OCI-M1 (cell line): ENCODE measurements at places on chromosomes 2 and 18.

DNA sequence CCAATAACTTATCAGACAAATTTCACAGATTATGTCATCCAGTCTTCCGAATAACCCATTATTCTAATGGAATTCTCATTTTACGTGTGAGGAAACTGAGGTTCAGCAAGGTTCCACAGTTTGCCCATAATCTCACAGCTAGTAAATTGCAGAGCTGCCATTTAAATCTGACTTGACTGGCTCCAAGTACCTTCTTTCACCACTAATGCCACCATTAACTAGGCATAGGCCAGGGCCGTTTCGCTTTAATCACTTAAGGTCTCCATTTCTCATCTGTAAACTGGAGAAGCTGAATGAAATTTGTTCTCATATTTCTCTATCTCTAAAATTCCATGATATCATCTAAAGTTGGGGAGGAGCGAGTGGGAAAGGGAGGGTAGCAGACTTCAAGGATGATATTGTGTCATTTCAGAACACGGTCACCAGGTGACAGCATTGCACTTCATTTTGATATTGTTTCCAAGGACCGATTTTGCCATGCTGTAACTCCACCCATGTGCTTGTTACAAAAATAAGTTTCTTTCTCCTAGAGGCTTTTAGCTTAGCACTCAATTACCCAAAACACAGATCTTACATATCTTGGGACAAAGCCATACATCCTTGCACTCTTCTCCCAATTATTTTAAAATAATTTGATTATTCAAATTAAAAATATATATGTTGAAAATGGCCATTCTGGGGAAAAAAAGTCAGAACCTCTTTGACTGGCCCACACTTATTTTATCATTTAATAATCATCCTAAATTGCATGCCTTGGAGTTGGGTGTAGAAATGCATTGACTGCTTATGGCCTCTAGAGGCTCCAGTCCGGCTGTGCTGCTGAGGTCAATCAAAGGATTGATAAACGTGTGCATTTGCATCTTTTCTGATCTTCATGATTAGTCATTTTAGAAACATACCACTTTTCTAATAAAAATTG lies 123.8 kb downstream of the AKAIN1 start:
- DNase-seq: peak; percentile 63

DNA sequence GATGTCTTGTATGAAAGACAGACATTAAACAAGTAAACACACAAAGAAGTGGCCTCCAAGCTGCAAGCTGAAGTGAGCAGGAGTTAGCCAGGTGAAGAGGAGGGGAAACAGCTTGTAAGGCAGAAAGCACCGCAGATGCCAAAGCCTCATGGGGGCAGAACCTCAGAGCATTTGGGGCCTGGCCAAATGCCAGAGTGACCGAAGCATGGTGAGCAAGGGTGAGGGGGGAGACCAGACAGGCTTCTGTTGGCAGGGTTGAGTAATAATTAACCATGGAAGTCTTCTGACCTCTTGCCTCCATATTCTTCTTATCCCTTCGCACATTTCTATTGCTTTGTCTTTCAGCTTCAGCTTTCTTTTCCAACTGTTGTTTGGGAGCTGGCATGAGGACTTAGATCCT lies 5.6 kb downstream of the QPCT start:
- DNase-seq: no peak

GRCh38 chr18:44813586-44813985 lies 132.9 kb downstream of the SETBP1 start:
- no peak for DNase-seq

GRCh38 chr2:96859681-96860064 lies 1.9 kb upstream of the ANKRD39 start:
- no peak for DNase-seq

DNA sequence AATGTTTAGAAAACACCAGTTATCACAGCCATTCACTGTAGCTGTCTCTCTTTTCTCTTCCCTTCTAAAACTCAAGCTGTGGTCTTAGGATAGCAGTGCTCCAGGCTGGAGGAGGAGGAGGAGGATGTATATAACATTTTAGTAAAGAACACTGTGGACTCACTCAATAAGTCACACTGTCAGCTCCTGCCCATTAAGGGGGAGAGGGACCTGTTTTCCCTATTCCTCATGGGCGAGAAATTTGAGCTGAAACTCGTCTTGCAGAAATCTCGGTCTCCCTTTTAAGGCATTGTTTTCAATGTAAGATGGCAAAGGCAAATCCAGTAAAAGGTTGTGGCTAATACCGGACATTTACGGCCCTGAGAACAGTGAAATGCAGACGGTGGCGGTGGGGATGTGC lies 114.8 kb upstream of the ZNF236 start:
- DNase-seq: no peak

- no peak for DNase-seq
Observed at GRCh38 chr2:155965415-155966063, 367.0 kb downstream of the NR4A2 start.

- no peak for DNase-seq
Observed at GRCh38 chr2:109125593-109126500, 3.2 kb upstream of the SH3RF3 start.

DNA sequence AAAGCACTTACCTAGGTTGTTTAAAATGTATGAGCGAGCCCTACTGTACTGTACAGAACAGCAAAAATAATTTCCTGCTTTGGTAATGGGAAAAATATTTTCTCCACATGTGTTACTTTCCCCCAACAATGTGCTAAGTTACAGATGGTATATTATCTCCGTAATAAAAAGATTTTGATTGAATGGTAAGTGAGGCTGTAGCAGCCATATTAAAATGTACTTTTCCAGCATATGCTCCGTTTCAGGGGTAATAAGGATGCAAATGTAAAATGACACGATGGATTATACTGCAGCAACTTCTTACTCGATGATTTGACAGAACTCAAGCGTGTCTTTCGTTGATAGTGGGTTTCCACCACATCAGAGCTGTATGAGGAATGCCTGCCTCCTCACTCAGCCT lies 50.5 kb downstream of the OSBPL6 start:
- DNase-seq: no peak

GRCh38 chr2:144663207-144663606 lies 143.3 kb upstream of the ZEB2 start:
- peak; percentile 41 for DNase-seq

DNA sequence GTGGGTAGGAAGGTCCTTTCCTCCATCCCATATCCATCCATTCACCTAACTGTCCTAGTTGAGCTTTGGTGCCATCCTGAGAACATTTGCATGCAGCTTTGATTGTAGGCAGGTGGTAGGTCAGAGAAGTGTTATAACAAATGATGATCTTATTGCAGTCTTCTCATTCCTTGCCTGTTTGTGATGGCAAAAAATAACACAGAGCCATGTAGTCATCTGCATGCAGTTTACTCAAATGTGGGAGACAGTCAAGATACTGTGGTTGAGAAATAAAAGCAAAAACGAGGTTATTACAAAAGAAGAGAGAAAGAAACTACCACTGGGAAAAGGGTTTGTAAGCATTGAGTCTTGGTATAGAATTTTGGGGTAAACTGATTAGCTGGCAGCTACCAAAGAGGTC lies 66.3 kb downstream of the AOX1 start:
- DNase-seq: no peak

DNA sequence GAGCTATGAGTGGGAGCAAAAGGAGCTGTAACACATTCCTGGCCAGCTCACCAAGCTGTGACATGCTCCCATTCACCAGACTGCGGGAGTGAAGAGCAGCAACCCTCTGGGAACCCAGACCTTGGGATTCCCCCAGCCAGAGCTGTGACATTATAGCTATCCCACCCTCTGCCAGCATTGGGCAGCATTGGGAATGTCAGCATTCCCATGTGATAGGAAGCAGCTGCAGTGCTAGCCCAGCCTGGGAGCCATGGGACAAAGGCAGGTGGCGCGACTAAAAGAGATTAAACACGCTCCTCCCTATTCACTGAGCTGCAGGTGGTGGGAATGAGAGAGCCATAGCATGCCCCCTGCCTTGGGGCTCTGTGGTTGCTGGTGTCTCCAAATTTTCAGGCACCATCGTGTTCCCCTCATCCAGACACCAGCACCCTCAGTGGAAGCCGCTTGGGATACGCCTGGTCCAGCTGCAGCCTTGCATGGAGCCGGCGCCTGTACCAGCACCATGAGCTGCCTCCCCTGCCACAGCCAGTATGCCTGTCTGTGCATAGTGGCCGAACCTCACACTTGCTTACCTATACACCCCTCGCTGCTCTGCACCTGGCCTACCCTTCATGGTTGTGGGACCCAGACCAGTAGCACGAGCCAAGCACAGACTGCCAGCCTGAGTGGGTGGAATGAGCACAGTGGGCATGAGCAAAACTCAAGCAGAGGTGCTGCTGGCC lies 695.6 kb upstream of the GCFC2 start:
- no peak for DNase-seq

- DNase-seq: no peak
Observed at GRCh38 chr2:223008956-223009355, 43.0 kb upstream of the KCNE4 start.

GRCh38 chr2:7497178-7497577 lies 580.0 kb downstream of the RNF144A start:
- DNase-seq: no peak

DNA sequence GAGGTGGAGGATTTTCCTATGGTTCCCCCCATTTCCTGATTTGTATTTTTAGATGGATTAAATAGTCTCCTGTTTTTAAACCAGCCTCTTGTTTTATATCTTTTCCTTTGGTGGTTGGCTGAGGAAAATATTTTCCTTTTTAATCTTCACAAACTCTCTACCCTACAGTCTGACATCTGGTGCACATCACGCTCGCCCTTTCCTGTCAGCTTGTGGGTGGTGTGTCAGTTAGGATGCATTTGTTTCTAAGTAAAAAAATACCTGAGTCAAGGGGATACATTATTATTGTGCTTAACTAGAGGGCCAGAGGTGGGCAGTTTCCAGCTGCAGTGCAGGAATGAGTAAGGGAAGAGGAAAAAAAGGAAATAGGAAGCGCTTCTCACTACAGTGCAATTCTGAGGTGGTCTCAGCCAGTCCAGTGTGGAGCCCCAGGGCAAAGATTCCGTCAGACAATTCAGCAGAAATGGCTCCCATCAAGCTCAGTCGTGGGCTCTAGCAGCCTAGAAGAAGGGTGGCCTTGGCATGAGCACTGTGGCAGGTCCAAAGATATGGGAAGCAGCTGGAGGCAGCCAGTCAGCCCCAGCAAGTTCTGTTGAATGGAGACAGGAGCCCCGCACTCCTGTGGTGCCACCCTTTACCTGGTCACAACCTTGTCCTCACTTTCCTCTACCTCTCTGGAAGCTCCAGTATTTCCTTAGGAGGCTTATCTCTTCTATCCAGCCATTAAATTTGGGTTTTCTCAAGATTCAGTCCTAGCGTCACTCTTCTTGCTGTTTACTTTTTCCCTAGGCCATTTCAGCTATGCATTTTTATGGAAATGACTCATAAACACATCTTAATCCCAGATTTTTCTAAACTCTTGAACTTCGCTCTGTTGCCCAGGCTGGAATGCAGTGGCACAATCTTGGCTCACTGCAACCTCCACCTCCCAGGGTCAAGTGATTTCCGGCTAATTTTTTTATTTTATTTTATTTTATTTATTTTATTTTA lies 18.5 kb downstream of the SFTPB start:
- no peak for DNase-seq

GRCh38 chr2:235577404-235578330 lies 83.8 kb downstream of the AGAP1 start:
- no peak for DNase-seq

- no peak for DNase-seq
Observed at GRCh38 chr2:193332941-193333340, 1138.2 kb upstream of the TMEFF2 start.

- DNase-seq: no peak
Observed at GRCh38 chr2:221434142-221434541, 138.0 kb downstream of the EPHA4 start.

DNA sequence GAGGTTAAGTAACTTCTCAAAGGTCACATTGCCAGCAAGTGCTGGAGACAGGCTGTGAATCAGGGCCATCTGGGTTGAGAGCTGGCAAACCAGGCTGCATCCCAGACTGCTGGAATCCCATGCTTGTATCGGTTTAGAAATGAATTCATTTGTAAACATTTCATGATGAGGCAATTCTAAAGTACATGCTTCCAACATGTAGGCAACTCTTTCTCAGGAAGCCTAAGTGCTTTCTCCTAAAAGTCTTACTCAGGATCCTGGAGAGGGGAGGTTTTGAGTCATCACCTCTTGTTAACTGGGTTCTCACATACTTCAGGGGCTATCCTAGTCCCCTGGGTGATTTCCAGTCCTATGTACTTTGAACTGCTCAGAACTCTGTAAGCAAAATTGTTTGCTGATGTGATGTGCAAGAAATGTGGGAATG lies 416.5 kb downstream of the MEIS1 start:
- no peak for DNase-seq

- DNase-seq: no peak
Observed at GRCh38 chr2:45328264-45328870, 282.7 kb downstream of the SRBD1 start.

GRCh38 chr18:59985289-59985688 lies 85.5 kb downstream of the PMAIP1 start:
- no peak for DNase-seq

DNA sequence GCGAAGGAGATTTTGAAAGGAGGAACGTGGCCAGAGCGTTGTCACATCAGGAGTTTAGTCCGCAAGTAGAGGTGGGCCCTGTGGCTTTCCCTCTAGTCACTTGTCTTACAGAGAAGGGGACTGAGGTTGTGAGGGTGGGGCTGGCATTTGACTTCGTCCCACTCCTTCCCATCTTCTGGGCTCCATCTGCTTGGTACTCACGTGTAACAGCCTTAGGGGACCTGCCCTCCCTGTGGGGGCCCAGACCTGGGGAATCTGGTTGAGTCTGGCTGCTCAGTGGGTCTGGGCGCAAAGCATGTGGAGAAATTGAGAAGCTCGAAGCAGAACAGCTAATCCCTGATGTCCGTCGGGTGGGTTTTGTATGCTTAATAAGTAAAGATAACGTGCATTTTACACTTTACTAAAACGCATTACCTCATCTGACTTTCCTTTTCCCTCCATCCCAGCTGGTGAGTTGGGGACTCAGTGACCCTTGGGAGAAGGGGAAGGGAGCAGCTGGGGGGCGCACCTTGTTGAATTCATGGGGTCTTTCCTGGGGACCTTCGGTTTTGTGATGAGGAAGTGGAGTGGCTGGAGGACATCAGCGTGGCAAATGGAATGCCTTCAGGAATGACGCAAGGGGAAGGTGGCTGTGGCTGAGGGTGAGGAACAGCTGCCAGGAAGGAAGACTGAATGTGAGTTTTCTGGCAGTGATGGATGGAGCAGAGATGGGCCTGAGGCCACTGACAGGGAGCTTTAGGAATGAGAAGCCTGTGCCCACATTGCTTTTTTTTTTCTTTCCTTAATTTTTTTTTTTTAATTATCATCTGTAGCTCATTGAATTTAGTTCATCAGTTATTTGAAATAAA lies 44.8 kb downstream of the ASAP2 start:
- no peak for DNase-seq

- no peak for DNase-seq
Observed at GRCh38 chr2:101821828-101822458, 124.4 kb downstream of the MAP4K4 start.

DNA sequence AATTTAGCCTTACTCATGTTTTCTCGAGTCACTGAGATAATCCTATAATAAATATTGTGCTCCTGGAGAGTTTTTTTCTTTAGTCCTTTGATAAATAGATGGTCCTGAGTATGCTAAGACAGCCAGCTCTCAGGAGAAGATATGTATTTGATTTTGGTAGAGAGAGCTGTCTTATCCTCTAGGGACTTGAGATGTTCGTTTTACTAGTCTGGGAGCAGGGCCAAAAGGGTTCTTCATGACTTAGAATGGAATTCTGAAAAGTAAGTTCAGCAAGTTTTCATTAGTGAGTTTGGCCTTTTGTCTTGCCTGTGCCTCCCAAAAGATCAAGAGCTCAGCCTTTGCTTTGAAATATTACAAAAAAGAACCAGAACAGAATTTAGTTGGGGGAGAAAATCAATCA lies 246.7 kb downstream of the BABAM2 start:
- DNase-seq: no peak

GRCh38 chr2:227862227-227862740 lies 9.1 kb upstream of the DAW1 start:
- DNase-seq: peak; percentile 59

- no peak for DNase-seq
Observed at GRCh38 chr2:56757884-56758545, 574.2 kb downstream of the CCDC85A start.
